ENCODE measurements at places on chromosomes 5 and 9.

DNA sequence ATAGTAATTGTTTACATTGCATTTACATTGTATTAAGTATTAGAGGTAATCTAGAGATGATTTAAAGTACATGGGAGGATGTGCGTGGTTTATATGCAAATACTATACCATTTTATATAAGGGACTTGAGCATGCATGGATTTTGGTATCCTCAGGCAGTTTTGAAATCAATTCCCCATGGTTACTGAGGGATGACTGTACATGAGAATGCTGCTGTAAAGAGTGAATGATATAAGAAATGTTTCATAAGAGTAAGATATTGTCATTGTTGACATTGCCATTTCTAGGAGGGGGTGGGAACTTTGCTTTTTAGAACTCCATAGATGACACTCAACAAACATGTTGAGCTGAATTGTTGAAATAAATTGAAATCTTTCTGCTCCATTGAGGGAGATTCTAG lies 185.0 kb downstream of the SEMA6A start:
- DNase-seq = no peak

DNA sequence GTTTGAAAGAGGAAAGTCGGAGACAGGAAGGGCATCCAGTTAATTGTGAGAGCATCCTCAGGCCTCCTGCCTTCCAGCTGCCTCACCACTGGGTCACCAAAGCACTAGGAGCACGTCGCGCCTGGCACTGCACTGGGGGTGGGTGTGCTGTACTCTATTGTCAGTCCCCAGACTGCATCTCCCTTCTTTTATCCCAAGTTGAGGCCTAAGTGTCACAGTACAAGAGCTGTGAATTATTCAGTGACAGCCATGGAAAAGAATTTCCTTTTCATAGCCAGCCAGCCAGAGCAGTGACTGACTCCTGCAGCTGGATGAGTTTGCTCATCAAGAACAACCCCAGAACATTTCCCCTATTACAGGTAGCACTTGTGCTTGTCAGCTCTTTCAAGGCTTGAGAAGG lies 16.3 kb downstream of the CLTA start:
- peak; percentile 88 for DNase-seq

- DNase-seq = no peak
Measured at GRCh38 chr9:84397822-84398221, 57.3 kb upstream of the SLC28A3 start.

- DNase-seq = no peak
Measured at GRCh38 chr9:100619194-100619593, 41.3 kb downstream of the CAVIN4 start.

DNA sequence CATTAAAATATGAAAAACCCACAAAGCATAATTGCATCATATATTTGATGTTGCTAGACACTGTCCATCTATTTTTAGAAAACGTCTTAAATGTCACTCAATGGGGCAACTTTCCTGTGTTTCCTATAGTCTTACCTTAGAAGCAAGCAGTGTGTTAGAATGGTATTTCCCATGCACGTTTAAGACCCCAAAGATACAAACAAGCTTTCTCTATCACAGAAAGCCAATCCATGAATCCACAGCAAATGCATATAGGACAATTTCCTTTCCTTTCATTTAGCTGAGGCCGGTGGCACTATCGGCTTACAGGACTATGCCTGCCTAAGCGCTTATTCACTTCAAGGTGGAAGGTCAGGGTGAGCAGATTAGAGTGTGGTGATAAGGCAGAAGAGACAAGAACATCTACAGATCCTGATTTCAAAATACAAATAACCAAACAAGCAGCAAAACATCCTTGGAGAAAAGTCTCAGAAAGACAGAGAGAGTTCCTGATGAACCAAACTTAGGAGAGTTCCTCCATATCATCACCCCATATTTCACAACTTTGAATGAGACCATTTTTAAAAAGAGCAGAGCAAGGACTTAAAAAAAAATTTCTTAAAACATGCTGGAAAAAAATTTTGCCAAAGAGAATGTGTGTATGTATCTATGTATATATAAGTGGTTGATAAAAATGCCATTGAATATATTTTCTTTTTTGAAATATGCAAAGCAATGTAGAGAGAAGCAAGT lies 57.2 kb downstream of the MEF2C start:
- DNase-seq = no peak

DNA sequence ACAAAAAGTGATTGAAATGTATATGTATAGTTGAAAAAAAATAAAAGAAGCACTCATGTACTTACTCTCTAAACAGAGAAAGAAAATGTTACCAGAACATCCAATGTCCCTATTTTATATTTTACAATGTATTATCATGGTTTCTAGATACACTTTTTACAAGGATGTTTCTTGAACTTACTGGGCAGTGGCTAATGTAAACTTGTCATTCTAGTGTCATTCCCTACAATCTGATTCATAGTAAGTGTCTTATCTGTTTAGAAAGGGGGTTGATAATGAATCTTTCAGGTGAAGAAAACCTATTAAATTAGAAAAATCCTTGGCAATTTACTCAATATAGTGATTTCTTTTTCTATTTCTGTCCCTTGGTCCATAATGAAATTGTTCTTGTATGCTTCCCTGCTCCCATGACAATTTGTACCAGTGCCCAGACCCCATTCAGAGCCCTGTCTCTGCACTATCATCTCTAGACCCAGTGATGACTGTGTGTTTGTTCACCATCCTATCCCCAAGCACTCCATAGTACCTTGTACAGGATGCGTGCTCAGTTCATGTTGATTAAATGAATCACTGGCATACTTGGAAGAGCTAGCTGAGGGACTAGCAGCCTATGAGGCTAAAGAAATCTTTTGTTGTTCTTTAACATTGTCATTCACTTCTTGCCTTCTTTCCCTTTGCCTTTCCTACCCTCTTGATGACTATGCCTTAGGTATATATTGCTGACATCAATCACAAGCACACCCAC lies 101.2 kb downstream of the HMHB1 start:
- no peak for DNase-seq

- no peak for DNase-seq
Measured at GRCh38 chr5:124743602-124744169, 2.8 kb downstream of the ZNF608 start.

DNA sequence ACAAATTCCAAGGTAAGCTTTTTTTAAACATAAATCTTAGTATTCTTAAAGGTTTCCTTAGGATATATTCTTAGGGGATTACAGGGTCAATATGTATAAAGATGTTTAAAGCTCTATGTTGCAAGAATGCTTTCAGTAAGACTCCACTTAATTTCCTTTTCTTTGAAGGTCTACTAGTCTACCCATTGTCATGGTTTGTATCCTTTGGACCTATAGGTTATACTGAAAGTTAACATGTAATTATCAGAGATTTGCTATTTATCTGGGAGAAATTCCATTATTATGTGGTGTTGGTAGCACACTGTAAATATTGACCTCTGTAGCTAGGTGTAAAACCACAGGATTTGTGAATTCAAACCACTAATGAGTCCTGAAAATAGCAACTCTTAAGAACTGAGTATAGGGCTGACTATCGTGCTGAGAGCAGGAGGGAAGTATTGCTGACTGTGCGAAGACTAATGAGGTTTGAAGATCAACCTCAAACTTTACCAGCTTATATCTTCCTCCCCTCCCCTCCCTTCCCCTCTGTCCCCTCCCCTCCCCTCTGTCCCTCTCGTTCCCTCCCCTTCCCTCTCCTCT lies 85.6 kb downstream of the GADD45G start:
- no peak for DNase-seq

DNA sequence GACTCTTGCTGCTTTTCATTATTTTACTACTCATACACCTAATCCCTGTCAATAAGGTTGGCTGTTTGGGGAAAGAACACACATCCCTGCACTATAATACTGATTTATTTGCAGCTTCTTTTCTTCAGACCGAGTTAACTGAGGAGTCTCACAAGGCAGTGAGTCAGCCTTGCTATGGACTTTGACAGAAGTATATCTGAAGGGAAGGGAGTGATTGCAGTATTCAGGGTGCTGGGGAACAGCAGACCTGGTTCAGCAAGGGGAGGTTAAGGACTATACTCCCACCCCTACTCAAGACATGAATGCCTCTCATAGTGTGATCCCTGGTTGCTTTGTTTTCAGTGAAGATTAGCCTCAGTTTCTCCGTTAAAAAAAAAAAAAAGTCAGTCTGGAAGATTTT lies 99.8 kb downstream of the TLE4 start:
- DNase-seq = no peak

DNA sequence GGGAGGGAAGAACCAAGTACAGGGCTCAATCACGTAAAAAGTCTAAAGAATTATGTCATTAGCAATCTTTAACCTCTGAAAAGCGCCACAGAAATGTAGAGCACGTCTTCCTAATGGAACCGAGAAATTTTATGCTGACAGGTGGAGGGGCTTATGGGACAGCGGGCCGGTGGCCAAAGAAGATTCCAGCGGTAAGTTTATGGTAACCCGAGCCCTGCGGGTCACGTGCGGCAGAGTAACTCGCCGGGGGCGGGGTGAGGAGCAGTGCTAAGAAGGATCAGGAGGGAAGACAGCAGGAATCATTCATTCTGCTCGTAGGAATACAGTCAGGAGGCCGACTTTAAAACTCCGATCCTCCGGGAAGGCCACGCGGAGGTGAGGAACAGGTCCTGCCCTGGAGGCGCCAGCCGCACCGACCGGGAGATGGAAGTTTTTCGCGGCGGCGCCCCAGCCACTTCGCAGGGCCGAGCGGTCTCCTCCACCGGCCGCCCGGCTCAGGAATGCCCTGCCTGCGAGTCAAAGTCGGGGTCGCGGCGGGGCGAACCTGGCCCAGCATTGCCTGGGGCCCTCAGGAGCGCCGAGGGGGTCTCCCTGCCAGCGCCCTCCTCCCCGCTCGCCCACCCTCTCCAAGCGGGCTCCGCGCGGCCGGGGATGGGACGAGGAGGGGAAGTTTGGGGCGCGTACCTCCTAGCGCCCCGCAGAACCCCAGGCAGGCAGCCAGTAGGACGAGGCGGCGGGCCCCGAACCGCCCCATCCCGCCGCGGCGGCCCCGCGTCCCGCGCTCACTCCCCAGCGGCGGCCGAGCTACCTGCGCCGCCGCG lies 101.8 kb downstream of the ESM1 start:
- no peak for DNase-seq
